CD4-positive, alpha-beta T cell treated with Interleukin-17A for 1 hour (primary cell): ENCODE measurements at places on chromosomes 13 and 19.
A peak's percentile ranks its signal among the peaks of the same experiment; 100 is the strongest.

DNA sequence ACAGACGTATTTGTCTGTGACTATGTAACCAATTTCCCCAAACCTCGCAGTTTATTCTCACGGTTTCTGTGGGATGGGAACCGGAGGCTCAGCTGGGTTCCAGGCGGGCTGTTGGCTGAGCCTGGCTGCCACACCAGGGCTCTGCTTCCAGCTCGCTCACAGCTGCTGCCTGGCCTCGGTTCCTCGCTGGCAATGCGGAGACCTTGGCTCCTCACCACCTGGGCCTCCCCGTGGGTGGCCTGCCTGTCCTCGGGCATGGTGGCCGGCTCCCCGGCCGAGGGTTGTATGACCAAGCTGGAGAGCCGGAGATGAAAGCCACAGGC, 218.9 kb upstream of the MAB21L1 start:
- DNase-seq = no peak

DNA sequence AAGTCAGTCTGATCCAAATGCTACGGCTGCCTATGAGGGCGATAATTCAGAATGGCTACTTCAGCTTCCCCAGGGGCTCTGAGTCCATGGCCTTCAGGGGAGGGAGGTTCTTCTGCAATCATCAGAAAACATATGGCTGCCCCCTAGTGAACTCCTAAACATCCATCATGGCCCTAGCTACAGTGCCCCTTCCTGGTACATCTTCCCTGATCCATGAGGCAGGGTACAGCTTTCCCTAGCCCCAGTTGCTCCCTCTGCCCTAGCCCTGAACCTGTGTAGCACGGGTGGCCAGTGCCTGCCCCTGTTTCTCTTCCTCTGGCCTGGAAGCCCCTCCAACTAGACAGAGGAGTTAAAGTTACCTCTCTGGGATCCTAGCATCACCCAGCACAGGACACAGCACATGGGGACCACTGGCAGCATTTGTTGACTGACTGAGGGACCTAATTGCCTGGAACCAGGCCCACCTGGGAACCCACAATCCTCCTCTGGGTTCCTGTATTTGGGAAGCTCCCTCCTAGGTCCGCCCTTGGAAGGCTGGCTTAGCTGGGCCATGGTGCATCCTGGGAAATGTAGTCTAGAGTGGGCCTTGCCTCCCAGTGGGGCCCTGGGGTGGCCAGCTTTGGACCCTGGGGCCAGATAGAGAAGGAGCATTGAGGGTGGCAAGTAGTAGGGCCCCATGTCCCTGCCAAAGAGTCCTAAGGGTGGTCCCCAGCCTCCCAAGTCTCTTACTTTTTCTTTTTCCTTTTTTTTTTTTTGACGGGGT, 17.7 kb upstream of the SEMA6B start:
- DNase-seq = no peak

- DNase-seq = no peak
Observed at GRCh38 chr13:110993788-110994187, 78.9 kb upstream of the ANKRD10 start.

DNA sequence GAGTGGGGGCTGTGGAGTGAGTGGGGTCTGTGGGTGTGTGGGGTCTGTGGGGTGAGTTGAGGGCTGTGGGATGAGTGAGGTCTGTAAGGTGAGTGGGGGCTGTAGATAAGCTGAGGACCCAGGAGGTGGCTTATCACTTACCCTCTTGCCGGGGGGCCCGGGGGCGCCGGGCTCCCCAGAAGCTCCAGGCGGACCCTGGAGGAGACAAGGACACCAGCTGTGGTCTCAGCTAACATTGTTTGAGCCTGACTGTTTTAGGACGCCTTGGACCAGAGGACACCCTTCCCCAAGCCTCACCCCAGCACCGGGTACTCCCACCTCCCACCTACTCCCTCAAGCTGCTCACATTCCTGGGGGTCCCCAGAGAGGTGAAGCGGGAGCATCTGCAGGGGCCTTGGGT, 34.2 kb upstream of the OLFM2 start:
- DNase-seq = no peak

DNA sequence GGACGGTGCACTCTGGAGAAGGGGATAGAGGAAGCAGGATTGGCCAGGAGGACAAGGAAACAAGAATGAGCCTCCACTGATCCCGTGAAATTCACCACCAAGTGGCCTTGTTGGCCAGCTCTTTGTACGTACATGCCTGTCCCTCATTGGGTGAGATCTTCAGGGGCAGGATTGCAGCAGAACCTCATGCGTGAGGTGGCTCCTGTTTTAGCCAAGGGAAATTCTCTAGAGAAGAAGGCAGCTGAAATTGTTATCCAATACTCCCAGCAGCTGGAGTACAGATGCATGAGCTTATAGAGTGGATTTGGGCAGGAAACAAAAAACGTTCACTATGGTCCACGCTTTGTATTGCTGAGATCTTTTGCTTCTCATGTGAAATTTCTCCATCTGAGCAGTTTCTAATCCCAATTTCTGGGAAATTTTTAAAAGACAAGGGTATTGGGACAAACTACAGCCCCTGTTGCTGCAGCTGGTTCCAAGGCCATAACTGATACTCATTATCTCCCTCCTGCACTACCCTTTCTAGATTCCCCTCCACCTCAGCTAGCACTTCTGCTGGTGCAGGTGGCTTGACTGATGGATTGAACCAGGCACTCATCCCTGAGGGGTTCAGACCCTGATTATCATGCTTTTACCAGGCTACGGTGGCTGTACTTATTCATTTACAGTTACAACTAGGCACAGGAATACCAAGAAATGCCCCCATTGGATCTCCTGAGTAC, 3.9 kb upstream of the RNF6 start:
- DNase-seq = no peak

- no peak for DNase-seq
Observed at GRCh38 chr19:48544856-48545750, 6.9 kb upstream of the SULT2B1 start.

DNA sequence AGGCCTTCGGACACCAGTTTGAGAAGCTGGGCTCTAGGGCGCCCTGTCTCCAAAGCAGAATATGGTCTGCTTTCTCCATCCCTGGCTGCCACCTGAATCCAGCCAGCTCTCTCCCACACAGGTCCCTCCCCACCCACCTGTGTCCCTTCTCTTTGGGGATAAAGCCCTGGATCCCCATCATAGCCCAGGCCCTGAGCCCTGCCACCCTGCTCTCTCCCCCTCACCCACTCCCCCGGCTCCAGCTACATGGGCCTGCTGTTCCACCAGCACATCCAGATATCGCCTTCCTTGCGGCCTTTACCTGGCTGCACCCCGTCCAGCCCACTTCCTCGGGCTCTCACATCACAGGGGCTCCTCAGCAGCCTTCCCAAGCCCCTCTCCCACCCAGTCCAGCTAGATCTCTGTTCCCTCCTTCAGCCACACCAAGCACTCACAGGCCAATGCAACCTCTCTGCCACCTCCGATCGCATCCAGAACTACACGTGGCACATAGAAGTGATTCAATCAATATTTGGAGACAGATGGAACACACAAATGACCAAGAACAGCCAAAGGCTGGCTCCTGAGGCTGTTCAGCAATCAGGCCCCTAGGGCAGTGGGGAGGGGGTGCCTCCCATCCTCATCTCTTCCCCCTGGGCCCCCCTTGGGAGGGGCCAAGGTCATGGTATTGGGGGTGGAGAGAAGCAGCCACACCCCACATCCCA, 7.6 kb downstream of the AKT2 start:
- DNase-seq = no peak

DNA sequence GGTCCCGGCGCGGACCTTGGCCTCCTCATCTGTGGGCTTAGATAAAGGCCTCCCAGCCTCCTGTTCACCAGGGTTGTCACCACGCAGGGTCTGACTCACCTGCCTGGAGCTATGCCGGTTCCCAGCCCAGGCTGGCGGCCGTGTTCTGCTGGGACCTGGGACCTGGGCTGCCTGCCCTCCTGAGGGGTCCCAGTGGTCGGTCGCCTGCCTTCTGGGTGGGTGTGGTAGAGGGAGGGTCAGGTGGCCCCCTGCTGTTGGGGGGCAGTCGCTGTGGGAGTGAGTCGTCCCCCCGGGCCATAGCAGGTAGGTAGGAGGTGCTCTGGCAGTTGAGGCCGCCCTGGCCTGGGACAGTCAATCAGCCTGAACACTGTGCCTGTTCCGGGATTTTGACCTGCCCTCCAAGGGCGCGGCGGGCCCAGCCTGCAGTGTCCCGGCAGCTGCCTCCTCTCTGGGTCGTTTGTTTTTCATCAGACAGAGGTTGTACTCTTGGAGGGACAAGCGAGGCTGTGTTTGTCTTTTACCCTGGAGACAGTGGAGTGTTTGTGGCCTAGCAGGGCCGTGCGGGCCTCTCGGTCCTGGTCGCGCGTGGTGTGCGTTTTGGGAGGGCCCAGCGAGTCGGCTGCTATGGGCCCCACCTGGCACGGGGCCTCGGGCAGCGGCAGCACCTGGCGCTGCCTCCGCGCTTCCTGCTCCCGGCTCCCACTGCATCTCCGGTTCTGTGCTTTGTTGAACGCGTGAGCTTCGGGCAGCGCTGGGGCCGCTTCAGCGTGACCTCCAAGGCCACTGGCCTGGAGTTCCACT, 2.6 kb downstream of the ADAT3 start:
- DNase-seq = no peak

DNA sequence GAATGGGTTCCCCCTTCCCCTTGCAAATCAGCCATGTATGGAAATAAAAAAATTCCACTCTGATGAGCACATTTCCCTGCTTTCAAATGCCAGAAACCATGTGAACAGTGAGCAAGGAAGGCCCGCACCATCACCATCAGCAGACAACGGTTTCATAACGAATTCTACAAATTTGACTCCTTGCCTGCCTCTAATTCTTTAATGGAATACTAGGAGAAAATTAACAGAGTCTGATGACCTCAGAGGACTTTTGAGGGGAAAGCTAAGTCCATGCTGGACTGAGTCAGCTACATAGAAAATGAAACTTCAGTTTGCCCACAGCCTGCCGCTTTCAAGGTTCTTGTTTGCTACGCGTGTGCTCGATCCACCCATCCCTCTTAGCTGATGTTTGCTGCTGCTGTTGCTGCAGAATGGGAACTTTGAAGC, 46.7 kb upstream of the KL start:
- no peak for DNase-seq

DNA sequence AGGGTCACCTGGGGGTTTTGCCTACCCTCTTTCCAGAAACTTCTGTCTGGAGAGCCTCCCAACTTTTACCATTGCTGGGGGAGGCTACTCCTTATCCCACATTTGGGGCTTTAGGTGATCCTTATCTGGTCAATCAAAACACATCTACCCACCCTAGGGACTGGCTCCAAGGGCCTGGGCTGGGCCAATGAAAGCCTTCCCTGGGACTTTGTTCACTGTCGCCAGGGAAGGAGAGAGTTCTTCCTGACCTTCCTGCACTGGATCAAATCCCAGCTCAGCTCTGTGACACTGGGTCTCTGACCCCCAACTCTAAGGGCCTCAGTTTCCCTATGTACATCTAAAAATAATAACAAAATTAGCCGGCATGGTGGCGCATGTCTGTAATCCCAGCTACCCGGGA, 11.1 kb downstream of the DOCK6 start:
- DNase-seq = no peak

- peak; percentile 68 for DNase-seq
Observed at GRCh38 chr19:50728084-50728737, 5.0 kb downstream of the CLEC11A start.

GRCh38 chr19:47036097-47036651, 12.2 kb downstream of the TMEM160 start:
- no peak for DNase-seq

DNA sequence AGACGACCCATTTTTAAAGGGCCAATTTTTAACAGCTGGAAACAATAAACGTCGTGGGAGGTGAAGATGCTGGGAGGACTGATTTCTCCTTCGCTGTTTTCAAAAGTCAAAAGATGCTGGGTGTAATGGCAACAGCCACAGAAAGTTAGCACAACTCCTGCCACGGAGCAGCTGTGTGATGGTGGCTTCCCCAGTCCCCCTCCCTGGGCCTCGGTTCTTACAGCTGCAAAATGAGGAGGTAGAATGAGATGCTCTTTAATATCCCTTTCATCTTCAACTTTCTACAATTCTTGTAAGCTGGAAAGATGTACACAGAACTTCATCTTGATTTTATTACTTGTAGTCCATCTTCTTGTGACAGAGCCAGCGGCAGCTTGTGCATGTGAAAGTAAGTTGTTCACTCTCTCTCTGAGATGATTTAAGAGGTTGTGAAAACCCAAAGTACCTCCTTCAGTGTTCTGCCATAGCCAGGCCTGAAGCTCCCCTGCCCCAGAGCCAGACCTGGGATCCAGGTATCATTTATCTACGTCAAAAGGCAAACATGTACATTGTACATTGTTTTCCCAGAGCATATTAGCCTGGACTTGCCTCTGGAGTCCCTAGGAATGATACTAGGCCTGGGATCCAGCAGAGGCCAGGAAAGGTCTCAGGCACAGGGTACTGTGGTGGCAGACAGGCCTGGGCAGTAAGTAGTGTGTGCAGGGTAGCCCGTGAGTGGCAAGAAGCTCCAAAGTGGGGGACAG, 3.4 kb upstream of the UBE2L5 start:
- no peak for DNase-seq

DNA sequence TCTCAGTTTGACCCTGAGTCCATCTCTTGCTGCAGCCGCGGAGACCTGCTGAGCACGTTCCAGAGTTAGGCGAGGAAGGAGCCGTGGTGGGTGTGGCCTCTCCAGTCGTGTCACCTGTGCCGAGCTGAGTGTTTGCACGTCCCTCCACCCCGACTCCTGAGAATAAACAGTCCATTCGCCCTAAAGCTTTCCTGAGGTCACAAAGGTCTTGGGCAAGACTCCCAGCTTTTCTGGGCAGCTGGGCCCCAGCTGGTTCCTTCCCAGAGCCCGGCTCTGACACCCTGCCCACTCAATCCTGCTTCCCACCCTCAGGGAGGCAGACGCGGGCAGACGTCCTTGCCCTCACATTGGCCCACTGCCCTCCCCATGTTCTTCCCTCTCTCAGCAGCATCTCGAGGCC, 142.2 kb downstream of the KCTD15 start:
- DNase-seq = no peak

DNA sequence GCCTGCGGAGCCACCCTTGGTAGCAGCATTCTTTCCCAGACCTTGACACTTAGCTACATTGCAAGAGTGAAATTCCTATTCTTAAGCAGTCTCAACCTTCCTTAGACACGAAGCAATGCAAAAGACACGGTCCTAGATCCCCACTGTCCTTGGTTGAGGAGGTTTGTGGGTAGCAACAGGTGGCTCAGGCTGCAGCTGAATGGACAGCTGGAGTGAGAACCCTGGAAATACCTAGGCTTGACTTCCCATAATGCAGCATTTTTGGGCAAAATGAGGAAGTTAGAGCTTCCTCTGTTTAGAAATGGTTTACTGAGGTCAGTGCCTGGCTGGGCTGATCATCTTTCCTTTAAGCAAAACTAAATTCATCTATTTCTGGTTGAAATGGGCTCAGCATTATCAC, 296.6 kb downstream of the RFC3 start:
- no peak for DNase-seq

GRCh38 chr13:33471204-33471603, 185.6 kb upstream of the STARD13 start:
- no peak for DNase-seq

DNA sequence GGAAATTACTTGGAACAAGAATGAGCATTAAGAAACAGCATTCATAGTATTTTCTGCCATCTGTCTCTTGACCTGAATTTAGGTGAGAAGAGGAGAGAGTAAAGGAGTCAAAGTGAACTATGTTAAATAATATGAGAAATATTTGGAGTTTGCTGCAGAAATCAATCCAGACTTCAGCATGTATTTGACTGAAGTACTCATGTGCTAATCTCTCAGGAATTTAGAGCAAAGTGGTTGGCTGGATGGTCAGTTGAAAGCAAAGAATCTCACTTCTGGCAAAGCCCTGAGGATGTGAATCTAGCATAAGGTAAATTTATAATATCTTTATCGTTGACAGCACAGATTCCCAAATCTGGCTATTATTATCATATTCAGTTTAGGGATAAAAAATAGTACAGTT, 394.3 kb downstream of the PCDH17 start:
- DNase-seq = no peak

- DNase-seq = no peak
Observed at GRCh38 chr13:95607366-95607765, 37.1 kb downstream of the DZIP1 start.
